ENCODE measurements at places on chromosomes 5 and 9.

- DNase-seq, result no peak
These were observed 26.0 kb upstream of the GRIN3A start for GRCh38 chr9:101764472-101764871.

GRCh38 chr9:134655586-134656333 lies 14.2 kb downstream of the COL5A1 start:
- DNase-seq, result no peak

DNA sequence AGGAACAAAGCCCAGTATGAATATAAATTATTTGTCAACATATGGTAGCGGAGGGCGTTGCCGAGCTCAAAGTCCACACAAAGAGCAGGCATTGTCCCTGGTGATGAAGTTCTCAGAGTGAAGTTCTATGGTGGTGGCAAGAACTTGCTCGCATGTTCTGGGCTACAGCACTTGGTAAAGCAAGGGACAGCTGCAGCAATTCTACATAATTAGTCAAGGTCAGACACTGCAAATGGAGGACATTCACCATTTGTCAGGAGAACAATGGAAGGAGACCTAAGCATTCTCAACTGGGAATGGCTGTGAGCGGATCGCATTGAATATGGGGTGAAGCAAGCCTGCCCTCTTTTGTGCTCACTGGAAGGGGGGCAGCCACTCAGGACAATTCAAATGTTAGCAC lies 503.8 kb upstream of the ADAMTS16 start:
- no peak for DNase-seq

DNA sequence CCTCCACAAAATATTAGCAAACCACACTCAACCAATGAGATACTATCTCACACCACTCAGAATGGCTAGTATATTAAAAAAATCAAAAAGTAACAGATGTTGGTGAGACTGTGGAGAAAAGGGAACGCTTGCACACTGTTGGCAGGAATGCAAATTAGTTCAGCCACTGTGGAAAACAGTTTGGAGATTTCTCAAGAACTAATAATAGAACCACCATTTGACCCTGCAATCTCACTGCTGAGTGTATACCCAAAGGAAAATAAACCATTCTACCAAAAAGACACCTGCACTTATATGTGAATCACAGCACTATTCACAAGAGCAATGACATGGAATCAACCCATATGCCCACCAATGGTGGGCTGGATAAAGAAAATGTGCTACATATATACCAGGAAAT lies 393.5 kb downstream of the PDE4D start:
- DNase-seq, result no peak

All from DMS79 (cell line).